CD4-positive, alpha-beta T cell treated with Interleukin-10 for 1 hour (primary cell): ENCODE measurements at places on chromosomes 5 and 9.

DNA sequence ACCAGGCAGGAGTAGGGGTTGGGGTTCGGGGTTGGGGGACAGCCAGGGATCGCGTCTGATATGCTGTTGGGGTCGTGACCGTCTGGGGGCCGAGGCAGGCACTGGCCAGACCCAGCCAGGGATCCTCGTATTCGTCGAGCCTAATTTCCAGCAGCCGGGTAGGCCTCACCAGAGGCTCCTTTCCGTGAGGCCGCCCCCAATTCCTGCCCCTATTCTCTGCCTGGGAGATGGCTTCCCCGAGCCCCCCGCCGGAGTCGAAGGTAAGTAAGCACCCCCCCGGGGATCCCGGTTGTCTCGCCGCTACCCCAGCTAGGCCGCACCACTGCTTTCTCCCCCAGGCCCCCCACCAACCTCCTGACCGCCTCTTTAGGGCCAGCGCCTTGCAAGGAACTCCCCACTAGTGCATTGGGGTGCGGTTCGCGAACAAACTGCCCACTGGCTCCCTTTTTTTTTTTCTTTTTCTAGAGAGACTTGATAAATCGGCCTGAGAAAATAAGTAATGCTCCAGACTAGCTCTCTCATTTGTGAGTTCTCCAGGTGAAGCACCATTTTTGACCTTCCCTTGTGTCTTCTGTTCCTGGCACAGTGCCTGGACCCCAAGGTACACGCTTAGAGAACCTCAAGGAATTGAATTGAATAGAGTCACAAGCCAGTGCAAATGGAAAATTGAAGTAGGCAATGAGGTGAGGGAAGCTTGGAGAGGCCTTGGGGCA lies 435 bp downstream of the ZNF189 start:
- DNase-seq = no peak

- peak; percentile 7 for DNase-seq
Measured at GRCh38 chr9:86034863-86035734, 64.3 kb downstream of the GOLM1 start.

GRCh38 chr5:148805326-148806290 lies 20.8 kb upstream of the ADRB2 start:
- no peak for DNase-seq

DNA sequence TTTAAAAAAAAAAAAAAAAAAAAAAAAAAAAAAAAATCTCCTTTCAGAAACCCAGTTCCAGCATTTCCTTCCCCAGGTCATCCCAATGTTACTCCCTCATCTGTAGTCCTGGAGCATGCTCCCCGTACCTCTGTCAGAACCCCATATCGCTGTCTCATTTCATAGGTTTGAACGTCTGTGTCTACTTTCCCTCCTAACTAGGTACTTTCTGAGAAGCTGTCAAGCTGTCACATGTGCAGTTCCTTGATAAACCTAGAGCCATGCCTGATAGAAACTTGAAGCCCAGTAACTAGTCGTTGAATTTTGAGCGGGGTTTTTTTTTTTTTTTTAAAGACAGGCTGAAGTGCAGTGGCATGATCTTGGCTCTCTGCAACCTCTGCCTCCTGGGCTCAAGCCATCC lies 15.6 kb downstream of the EXOSC3 start:
- no peak for DNase-seq

DNA sequence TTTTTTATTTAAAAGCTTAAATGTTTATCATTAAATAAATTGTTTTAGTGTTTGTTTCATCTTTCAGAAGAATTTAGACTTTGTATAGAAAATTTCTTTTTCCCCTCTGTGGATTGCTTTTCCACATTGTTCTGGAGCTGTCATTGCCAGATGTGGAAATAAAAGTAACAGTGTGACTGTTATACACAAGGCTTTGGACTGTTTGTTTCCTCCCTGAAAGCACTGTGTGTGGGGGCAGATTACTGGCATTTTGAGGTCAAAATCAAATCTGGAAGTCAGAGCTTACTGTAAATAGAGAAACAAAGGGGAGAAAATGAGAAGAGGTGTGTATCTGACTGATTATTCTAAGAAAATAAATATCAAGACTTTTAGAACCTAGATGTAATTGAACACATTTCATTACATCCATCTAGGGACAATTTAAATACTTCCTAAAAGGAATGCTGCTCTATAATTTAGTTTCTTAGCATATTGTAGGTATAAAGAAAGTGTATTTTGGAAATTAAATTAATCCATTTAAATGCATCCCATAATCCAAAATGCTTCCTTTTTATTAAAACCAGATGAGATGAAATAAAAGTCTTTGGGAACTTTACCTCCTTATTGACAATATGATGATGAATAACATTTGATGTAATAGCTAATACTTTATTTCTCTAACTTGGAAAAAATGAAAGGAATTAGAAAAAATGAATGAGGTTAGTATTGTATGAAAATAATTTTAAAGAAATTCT lies 51.9 kb downstream of the ERCC6L2 start:
- DNase-seq = no peak
